ENCODE measurements at places on chromosomes 5 and 9.

GRCh38 chr5:3886524-3887451, 291.2 kb downstream of the IRX1 start:
- DNase-seq, result no peak

- no peak for DNase-seq
These were observed 1.0 kb upstream of the MXD3 start for GRCh38 chr5:177312649-177313181.

- no peak for DNase-seq
These were observed 176.1 kb downstream of the GABRG2 start for GRCh38 chr5:162243651-162244050.

GRCh38 chr5:112931473-112931872, 9.4 kb upstream of the REEP5 start:
- DNase-seq, result no peak

- no peak for DNase-seq
These were observed 7.0 kb upstream of the SLC6A19 start for GRCh38 chr5:1194378-1194777.

GRCh38 chr9:22425551-22425950, 21.1 kb upstream of the DMRTA1 start:
- no peak for DNase-seq

- no peak for DNase-seq
These were observed 5.2 kb upstream of the DPH7 start for GRCh38 chr9:137583957-137584356.

- no peak for DNase-seq
These were observed 42.1 kb downstream of the NKD2 start for GRCh38 chr5:1050423-1051365.

GRCh38 chr5:41093803-41094202, 22.7 kb upstream of the MROH2B start:
- no peak for DNase-seq

DNA sequence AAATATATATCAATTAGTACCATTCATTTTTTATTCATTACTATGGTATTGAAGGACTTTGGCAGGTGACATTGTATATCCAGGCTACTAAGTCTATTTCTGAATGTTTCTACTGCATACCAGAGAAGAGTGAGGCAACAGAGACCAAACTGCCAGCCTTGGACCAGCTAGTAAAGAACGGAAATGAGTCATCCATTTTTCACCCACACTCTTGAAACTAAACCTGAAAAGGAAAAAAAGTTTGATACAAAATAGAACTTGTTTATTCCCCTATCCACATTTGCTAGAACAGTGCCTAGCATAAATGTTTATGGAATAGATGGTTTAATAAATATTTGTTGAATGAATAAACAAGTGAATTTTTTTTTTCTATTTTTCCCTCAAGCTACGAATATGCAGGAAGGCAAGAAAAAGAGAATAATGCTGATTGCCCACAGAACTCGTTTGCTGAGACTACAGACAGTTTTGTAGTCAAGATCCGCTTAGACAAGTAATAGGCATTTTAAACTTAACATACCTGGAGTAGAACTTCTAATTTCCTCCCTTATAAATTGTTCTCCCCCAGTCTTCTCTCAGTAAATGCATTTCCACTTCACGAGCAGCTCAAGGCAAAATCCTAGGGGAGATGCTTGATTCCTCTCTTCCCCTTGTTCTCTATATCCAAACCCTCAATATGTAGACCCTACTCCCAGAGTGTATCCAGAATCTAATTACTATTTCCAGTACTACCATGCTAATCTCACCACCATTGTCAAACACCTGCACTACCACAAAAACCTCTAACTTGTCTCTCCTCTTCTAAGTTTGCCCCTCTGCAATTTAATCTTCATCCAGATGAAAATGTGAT, 146.2 kb upstream of the RASA1 start:
- DNase-seq, result no peak

DNA sequence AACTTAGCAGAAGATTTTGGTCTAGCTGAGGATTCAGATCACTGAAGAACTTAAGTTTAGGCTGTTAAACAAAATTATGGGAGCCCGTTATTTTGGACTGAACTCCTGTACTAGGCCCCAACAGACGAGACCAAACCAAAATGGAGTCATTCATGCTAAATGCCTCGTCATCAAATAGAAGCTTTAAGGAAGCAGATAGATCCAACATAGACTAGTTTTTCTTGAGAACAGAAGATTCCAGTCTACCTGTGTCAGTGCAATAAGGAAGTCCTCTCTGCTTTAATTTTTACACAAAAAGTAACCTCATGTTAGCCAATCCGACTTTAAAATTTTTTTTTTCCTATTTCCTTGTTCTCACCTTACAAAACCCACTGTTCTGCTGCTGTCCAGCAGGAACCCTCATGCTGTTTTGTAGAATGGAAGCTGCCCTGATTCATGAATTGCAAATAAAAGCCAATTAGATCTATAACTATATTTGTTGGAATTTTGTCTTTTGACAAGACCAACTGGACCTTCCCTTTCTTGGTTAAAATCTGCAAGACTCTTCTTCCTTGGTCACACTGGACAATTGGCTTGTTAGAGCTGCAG, 29.0 kb upstream of the GOLM1 start:
- no peak for DNase-seq

DNA sequence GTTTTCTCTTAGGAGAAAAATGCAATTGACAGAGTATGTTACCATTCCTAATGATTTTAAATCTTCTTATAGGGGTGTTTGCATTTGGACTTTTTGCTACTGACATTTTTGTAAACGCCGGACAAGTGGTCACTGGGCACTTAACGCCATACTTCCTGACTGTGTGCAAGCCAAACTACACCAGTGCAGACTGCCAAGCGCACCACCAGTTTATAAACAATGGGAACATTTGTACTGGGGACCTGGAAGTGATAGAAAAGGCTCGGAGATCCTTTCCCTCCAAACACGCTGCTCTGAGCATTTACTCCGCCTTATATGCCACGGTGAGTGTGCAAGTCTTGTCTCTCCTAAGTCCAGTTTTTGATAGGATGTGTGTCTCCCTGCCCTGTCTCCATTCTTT, 75.7 kb downstream of the BAAT start:
- no peak for DNase-seq

- no peak for DNase-seq
These were observed 102.7 kb upstream of the SLC12A2 start for GRCh38 chr5:127980843-127981242.

DNA sequence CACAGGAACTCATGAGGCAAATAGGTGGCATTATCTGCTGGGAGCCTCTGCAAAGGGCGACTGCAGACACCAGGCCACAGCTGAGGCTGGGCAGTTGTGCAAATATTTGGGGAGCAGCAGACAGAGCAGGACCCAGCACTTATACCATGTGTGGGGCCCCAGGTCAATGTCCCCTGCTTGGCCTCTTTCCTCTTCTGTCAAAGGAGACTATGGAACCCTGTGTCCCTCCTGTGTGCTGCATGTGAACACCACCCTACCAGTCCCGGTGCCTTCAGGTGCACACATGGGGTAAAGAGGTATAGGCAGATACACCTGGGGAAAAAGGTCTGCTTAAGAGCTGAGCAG, 50.8 kb downstream of the ROR2 start:
- DNase-seq, result no peak

DNA sequence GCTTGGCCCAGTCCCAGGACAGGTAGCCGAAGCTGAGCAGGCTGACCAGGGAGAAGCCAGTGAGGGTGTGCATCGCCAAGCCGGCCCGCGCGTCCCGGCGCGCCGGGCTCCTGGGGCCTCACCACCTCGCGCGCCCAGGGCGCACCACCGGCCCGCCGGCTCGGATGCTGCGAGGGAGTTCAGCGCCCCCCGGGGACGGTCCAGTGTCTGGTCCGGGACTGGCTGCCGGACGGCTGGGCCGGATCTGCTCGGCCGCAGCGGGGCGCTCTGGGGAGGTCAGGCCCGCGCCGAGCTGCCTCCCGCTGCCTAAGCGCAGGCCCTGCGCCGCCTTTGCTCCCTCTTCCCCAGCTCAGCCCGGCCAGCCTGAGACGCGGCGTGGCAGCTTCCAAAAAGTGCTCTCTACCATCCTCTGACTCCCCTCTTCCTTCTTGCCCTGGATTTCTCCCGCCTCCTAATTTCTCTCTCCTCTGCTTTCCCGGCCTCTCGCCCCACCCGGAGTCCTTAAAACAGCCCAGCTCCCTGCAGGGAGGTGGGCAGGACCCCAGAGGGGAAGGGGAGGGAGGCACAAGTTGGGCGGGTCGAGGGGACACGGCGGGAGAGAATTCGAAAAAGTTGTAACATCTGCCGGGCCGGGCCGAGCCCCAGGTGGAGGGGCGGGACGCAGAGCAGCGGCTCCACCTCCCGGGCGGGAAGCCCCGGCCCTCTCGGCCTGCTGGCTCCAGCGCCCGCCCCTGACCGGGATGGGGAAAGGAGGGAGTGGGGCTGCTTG, at the start of gene ARSI:
Gene ARSI, minus strand, starts transcription at position 605 of the 769 bp plus-strand sequence. Its CDS starts 532 bp downstream, at position 73.
- DNase-seq, result no peak

DNA sequence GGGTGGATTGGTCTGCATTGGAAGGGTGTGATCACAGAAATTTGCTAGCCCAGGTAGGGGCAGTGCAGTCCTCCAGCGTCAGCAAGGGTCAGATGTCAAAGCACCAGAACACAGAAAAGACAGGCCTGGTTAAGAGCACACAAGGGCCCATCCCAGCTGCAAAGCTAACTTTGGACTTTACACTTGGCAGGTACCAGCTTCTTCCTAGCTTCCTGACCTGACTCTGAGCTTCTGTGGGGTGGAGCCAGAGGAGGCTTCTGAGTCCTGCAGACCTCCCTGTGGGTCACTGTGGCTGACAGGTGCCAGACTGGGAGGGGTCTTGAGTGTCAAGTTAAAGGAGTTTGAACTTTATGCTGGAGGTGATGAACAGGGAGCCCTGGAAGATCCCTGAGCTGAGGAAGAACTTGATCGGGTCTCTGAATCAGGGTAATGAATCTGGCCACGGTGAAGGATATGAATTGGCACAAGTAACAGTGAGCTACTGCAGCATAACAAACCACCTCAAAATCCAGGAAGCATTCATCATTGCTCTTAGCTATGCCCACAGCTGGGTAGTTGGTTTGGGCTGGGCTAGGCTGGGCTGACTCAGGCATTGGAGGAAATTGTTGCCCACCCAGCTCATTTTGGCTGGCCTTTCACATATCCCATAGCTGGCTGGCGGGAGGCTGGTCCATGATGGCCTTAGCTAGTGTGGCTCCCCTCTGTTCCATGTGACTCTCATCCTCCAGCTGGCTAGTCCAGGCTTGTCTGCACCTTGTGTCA, 63.4 kb downstream of the BARX1 start:
- DNase-seq, result no peak

- no peak for DNase-seq
These were observed 20.6 kb upstream of the SLC9A3 start for GRCh38 chr5:544675-545355.

- no peak for DNase-seq
These were observed 52.4 kb downstream of the GALNT10 start for GRCh38 chr5:154242964-154243376.

DNA sequence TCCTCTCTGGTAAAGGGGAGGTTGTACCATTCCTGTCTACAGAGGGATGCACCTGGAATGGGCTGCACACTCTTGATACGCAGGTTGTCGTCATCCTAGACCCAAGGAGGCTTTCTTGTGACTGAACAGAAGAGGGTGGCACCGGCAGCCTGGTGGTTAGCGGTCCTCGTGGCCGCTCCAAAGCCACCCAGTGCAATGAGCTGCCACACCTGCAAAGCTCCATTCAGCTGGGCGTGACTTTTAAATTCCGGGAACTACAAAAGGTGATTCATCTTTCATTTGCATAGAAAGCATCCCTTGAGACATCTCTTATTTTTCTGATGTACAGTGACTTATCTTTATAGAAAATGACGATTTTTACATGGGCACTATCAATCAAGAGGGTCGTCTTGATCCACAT, 286.1 kb upstream of the IRX1 start:
- DNase-seq, result no peak

GRCh38 chr9:99466781-99467180, 244.7 kb downstream of the SEC61B start:
- no peak for DNase-seq

DNA sequence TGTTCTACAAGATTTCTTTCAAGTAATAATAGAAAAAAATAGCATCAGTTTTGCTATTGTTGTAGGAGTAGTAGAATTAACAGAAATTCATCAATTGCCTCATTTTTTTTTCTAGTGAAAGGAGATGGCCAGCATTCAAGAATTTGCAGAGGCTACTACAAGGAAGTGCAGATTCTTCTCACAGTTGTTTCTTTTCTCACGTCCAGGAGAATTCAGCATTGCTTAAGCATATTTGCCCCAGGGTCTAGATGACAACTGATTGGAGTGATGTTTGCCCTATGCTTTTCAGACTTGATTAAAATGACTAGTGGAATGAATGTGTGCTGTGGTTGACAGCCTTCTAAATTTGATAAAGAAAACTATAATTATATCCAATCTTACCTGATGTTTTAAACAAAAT, 46.6 kb upstream of the SLC12A2 start:
- no peak for DNase-seq

GRCh38 chr5:175121457-175121856, 322.5 kb downstream of the DRD1 start:
- DNase-seq, result no peak

- no peak for DNase-seq
These were observed 481.0 kb upstream of the RGMB start for GRCh38 chr5:98292496-98292895.

- DNase-seq, result no peak
These were observed 34.4 kb upstream of the RANBP6 start for GRCh38 chr9:6049798-6050197.

DNA sequence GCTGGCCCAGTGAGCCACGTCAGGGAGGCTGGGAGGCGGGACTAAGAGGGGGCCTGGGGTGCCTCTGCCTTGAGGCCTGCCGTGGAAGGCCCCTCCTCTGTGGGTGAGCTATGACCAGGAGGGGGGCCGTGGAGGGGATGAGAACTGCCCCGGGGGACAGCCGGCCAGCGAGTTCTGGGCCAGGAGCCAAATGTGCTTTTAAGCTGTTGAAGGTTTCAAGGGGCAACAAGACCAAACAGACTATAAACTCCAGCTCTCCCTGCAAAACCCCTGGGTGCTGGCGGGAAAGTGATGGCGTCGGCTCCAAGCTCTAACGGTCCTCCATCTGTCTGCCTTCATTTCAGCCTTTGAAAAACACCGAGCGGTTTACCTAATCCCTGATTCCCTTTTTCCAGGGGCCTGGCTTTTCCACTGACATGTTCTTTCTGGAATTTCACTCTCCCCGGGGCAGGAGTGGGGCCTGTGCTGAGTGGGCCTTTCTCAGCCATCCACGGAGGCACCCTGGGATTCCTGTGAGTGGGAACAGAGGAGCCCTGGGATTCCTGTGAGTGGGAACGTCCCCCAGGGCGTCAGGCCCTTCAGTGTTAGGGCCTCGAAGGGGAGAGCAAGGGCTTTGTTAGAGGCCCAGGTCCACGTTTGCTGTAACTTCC, 65.6 kb downstream of the COL5A1 start:
- no peak for DNase-seq

- no peak for DNase-seq
These were observed 168.8 kb downstream of the PDE4D start for GRCh38 chr5:59724482-59725391.

- DNase-seq, result no peak
These were observed 390.3 kb downstream of the PDE4D start for GRCh38 chr5:59503220-59503619.

All from stimulated activated CD8-positive, alpha-beta memory T cell treated with anti-CD3 and anti-CD28 coated beads, Interleukin-15, amount 100 ng/mL, for 4 hours (primary cell).